Activated naive CD4-positive, alpha-beta T cell (primary cell): ENCODE measurements at places on chromosomes 5 and 9.

- no peak for DNase-seq
Measured at GRCh38 chr5:134141331-134142050, 27.0 kb downstream of the TCF7 start.

DNA sequence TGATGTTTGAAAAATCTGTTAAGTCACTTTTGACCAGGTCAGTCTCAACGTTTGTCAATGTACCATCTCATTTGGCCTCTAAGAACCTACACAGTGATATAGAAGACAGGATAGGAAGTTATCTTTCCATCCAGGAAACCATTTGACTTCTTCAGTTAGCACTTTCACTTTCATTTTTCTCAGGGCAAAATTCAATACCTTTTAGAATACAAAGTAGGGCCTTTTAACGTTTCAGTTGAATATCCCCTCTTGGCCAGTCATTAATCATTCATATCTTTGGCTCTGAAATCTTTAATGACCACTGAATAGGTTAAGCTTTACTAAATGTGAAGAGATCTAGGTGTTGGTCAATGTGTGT, 101.1 kb upstream of the GNAQ start:
- DNase-seq: no peak

DNA sequence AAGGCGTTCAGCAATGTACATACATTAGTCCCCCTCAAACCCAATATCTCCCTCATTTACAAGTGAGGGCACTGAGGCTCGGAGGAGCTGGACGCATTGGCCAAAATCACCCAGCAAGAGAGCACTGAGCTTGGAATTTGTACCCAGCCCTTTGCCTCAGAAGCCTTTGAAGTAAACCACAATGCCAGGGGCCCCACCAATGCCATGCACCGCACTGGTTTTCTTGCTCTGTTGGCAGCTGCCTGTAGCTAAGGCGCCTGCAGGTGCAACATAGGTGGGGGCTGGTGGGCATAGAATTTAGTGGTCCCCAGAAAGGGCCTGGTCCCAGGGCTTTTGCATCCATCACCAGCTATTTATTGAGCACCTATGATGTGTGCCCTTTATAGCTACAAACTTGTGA, 37.3 kb upstream of the FUBP3 start:
- no peak for DNase-seq

GRCh38 chr5:142078221-142078620, 30.4 kb upstream of the NDFIP1 start:
- DNase-seq: no peak

GRCh38 chr9:1875921-1876448, 139.2 kb upstream of the SMARCA2 start:
- no peak for DNase-seq

DNA sequence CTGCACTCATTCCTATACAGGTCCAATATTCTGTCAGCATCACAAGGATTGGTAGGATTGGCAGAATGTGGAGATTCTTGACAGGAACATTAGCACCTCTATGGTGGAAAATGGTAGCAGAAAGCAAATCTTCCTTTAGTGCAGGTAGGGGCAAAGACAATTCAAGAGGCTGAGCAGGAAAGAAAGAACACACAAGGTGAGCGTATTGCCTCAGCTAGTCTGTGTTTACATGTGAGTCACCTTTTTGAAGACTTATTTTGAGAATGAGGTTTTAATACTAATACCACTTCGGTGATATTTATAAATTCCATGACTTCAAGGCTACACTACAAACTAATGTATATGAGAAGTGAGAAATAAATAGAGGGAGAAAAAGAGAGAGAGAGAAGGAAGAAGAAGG, 717.0 kb downstream of the BRINP1 start:
- no peak for DNase-seq

- DNase-seq: no peak
Measured at GRCh38 chr5:78405829-78406750, 45.7 kb downstream of the SCAMP1 start.
